ENCODE measurements at places on chromosomes 1 and 21. TPM values are rescaled to one million over a fixed set of nuclear protein-coding genes. Genes with fewer than 3 reads are reported as not detected.

Gene HMCN1
- total RNA-seq, result 1.9 TPM

Gene C1orf116
- 29.2 TPM for total RNA-seq

Gene UBE2U
- not detected for total RNA-seq

Gene UQCRHL
- total RNA-seq, result 1.4 TPM

Gene PDPN
- 3.8 TPM for total RNA-seq

Gene PRMT2
- 124 TPM for total RNA-seq
